ENCODE measurements at places on chromosomes 12 and 14.

DNA sequence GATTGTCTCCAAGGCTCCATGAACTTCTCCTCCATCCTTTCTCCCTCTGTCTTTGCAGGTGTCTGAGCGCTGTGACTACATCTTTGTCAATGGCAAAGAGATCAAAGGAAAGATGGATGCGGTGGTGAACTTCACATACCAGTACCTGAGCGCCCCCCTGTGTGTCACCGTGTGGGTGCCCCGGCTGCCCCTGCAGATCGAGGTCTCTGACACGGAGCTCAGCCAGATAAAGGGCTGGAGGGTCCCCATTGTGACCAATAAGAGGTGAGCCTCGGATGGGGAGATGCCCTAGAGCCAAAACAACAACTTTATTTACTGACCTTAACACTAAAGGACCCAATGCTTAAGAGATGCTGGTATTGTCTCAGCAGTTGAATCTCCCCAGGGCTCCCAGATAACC, 130.0 kb downstream of the SLC15A4 start:
- no peak for DNase-seq

DNA sequence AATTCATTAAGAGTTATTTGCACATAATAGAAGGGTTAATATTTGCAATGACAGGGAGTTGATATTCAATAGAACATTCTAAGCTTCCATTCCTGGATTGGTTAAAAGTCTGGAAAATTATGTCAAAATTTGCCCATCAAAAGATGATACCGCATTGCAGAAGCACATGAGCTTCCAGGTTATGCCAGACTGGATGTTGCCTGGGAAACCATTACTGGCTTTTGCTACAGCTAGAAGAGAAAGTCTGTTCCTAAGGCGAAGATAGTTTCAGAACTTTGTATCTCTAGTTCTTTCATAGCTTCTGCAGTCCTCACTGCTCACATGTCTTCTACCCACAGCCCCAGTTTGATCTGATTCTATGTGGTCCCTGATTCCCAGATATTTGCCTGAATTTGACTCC, 122.4 kb upstream of the AMIGO2 start:
- no peak for DNase-seq

GRCh38 chr12:105076098-105076497, 8.2 kb downstream of the ALDH1L2 start:
- no peak for DNase-seq

DNA sequence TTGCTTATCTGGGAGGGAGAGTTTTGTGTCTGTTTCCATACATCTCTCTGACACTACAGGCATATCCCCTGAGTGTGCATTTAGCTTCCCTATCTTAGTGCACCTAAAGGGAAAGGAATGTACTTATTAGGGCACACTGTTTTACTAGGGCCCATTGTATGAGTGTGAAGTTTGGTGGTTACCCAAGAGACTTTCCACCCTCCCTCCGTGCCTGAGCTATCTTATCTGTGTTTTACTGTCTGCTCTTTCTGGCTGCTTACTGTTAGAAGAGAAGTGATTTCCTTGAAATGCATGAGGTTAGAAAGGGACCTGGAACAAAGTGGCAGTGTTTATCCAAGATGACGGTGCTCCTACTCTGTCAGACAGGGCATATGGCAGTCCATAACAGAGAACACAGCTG, 8.5 kb upstream of the SVOP start:
- no peak for DNase-seq

DNA sequence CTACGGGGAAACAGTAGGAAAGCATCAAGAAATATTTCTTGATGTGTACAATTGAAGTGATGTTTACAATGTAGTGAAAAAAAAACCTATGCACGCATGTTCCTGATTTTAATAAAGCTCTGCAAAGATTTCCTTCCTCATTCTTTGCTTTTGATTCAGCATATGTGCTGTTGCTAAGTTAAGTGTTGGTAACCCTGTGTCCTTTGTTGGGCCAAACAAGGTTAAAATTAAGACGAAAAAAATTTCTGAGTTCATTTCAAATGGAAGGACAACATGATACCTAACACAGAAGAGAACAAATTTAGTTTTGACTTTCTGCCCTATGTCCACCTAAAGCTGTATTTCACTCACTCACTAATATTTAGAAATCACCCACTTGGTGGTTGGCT, 62.8 kb downstream of the PPP2R5C start:
- DNase-seq: no peak

GRCh38 chr14:101819251-101819990, 57.9 kb downstream of the PPP2R5C start:
- DNase-seq: no peak

DNA sequence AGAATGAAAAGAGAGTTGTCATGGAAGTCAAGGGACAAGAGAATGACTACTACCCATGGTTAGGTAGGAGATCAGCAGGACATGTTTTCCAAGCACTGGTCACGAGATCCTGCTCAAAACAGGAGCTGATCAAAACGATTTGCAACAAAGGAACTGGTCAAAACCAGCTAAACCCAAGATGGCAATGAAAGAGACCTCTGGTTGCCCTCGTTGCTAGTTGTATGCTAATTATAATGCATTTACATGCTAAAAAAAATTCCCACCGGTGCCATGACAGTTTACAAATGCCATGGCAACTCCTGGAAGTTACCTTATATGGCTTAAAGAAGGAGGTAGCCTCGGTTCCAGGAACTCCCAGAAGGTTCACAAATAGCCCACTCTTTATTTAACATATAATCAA, 95.0 kb upstream of the OTX2 start:
- no peak for DNase-seq

- DNase-seq: no peak
Observed at GRCh38 chr12:113378291-113378690, 19.9 kb downstream of the PLBD2 start.

- DNase-seq: no peak
Observed at GRCh38 chr14:21933681-21934080, 260.1 kb upstream of the OR4E1 start.

- no peak for DNase-seq
Observed at GRCh38 chr14:64860039-64860438, 19.7 kb downstream of the SPTB start.

GRCh38 chr12:67761566-67761965, 113.0 kb downstream of the DYRK2 start:
- DNase-seq: no peak

- DNase-seq: peak; percentile 38
Observed at GRCh38 chr14:75274899-75275569, 3.6 kb upstream of the FOS start.

- no peak for DNase-seq
Observed at GRCh38 chr14:97350415-97350814, 553.2 kb downstream of the VRK1 start.

DNA sequence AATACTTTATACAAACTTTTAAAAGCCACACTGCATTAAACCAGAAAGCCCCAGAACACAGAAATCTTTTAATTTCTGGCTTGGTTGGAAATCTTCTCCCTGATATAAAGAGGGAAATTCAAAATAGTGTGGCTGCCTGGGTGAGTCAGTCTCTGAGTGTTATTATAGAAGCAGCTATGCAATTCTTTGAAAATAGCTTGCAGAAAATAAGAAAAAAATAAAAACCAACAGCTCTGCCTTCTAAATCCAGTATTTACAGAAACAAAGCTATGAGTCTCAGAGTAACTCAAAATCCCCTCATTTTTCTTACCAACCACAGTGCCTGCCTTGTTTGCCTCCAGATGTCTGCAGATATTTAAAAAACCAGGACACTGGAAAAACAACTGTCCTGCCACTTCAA, 68.6 kb upstream of the FERMT2 start:
- no peak for DNase-seq

DNA sequence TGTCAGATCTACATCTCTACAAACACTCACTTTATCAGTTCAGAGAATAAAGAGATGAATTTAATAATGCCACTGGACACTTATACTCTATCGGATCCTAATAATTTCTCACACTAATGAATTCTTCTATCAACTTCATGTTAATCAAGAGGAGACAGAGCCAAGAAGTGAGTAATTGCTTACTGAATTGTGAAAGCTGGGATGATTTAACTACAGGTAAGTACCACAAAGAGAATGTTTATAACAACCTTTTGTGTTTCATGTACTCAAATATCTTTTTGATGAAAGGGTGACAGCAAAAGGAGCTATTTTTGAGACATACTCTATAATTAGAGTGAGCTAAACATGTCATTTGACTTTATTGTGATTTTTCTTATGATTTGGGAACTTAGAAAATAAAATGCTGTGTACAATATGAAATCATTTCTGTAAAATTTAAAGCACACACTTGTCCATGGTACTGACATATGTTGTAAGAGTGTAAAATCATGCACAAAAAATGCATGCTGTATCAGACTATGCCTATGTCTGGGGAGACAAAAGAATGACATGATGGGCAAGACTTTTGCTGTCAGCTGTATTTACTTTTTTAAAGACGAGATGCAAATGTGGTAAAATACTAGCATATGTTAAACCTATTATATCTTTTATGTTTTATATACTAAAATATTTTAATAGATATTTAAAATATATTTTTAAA, 361.2 kb downstream of the CCER1 start:
- no peak for DNase-seq

- no peak for DNase-seq
Observed at GRCh38 chr14:34172550-34173368, 221.9 kb upstream of the EGLN3 start.

DNA sequence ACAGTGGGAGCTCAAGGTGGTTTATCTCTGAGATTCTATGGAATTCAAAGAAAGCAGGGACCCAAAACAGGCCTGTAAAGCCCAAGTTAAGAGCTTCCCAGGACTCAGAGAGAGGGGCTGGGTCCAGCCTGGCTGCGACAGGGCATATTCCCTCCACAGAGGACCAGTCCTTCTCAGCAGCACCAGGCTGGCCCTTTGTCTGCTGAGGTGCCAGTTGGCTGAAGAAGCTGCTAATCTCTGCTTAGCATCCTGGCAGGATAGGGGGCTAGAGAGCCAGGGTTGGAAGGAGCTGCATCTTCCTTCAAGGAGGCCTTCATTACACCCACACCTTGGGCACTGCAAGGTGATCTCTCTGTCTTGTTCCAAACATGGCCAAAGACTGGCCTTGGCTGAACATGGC, 68.3 kb upstream of the TUNAR start:
- no peak for DNase-seq

DNA sequence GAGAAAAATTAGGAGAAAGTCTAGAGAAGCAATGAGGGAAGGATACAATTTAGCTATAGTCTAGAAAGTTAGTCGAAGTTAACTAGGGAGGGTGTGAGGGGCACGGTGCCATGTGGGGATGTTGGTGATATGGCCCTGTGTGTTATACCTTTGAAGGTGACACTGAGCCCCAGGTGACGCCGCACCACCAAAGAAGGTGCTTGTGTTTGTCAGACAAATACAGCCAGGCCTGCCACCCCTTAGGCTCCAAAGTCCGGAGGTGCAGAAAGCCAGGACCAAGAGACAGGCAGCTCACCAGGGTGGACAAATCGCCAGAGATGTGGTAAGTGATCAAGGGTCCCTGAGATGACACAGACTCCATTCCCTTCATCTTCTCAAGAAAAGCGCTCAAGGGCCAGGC, 1.1 kb downstream of the C1S start:
- DNase-seq: no peak

- no peak for DNase-seq
Observed at GRCh38 chr12:122951406-122951805, 14.9 kb downstream of the ABCB9 start.

GRCh38 chr12:57552835-57553313, 3.0 kb downstream of the KIF5A start:
- DNase-seq: no peak

DNA sequence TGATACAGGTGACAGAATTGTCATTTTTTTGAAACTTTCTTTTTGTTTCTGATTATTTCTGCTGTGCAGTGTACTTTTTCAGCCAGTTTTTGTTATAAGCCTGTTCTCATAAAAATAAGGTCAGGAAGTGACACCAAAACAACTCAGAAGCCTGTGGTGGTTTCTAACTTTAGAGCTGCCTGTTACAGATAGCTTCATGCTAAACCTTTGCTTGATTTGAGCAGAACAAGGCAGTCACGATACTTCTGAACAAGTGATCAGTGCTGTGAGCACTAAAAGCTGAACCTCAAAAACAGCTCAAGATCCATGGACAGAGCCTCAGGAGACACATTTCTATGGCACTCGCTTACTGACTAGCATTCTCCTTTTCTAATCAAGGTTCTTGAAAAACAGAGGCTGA, 82.0 kb downstream of the PRKCH start:
- DNase-seq: peak; percentile 35

DNA sequence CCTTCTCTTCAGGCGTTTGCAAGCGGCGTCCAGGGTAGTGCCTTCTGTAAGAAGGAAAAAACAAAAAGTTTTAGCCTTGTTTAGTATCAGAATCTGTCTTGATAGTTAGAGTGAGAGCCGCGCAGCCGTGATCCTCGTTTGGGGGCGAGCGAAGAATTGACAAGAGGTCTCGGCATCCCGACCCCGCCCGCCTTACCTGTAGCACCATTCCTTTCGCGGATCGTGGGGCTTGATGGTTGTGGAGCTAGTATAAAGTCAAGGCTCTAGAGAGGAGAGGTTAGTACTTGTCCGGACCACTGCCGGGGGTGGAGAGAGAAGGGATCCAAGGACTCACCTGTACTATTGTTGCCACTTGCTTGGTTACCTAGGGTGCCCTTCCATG, 494 bp downstream of the TMTC3 start:
- no peak for DNase-seq

DNA sequence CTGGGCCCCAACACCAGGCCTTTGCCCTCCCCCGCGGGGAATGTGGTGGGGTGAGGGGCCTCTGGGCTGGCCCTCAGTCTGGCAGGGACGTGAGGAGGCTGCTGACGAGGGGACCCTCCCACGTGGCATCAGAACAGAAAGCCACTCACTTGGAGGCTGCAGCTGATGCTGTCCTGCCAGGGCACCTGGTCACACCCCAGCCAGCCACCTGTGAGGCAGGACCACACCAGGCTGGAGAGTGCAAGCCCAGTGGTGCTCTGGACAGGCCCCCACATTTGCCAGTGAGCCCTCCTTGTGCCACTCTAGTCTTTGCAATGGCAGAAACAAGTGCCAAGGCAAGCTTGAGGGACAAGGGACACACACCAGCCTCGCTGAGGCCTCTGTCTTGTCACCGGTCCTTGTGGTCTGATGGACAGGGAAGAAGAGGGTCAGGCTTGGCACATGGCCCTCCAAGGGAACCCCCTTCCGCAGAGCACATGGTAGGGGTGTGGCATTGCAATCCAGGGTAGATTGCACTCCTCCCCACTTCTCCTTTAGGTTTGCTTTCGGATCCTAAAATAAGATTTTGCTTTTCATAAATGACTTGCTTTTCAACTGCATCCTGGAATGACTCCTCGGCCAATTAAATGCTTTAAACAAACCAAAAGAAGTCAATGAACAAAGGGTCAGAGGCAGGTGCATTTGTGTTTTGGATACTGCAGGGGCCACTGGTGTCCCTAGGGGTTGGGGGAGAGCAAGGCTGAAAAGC, 53.7 kb downstream of the CCDC88C start:
- DNase-seq: peak; percentile 75

DNA sequence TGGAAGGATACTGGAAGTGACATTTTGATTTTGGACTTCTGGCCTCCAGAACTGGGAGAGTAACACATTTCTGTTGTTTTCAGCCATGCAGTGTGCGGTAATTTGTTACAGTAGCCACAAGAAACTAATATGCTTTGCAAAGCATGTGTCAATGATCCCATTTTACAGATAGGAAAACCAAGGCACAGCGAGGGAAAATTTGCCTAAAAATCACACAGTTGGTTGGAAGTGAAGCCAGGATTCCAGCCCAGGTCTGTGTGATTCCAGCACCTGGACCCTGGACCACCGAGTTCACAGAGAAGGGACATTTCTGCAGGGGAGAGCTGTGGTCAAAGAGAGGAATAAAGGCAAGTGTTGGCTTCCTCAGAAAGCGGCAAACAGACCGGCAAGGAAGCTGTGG, 106.7 kb upstream of the MED13L start:
- no peak for DNase-seq

GRCh38 chr12:68434391-68435298, 102.5 kb upstream of the MDM1 start:
- DNase-seq: no peak

GRCh38 chr14:61704554-61704953, 9.2 kb downstream of the HIF1A start:
- no peak for DNase-seq
